ENCODE measurements at places on chromosomes 3 and 15. TPM values are rescaled to one million over a fixed set of nuclear protein-coding genes. Genes with fewer than 3 reads are reported as not detected.

The MEGF11 gene
- 0.51 TPM for total RNA-seq

The SEMA3B gene
- total RNA-seq = 94.2 TPM

The INSYN1 gene
- total RNA-seq = not detected

The MCTP2 gene
- total RNA-seq = 20.0 TPM

The TMEM40 gene
- not detected for total RNA-seq

The EPB42 gene
- total RNA-seq = not detected

The KCTD6 gene
- total RNA-seq = 1.2 TPM

The BLM gene
- total RNA-seq = 11.8 TPM

The PLSCR5 gene
- not detected for total RNA-seq

The APOD gene
- total RNA-seq = 0.91 TPM

The ONECUT1 gene
- not detected for total RNA-seq

The SCAANT1 gene
- total RNA-seq = not detected

The GPR87 gene
- 2.6 TPM for total RNA-seq

The GOLGA8Q gene
- not detected for total RNA-seq

The PAQR5 gene
- 25.9 TPM for total RNA-seq

The LXN gene
- 14.2 TPM for total RNA-seq

The GPR176 gene
- total RNA-seq = 1.7 TPM

The RBMS3 gene
- not detected for total RNA-seq

The ZMYND10 gene
- total RNA-seq = 0.48 TPM

The MYLK gene
- total RNA-seq = 20.5 TPM

The SLC33A1 gene
- 21.8 TPM for total RNA-seq

The MESP1 gene
- total RNA-seq = 0.71 TPM

The CHRFAM7A gene
- total RNA-seq = not detected

The ZNF80 gene
- not detected for total RNA-seq

The MAN2C1 gene
- total RNA-seq = 234 TPM

The MITF gene
- not detected for total RNA-seq
